ENCODE measurements at places on chromosomes 2 and 18.
A peak's percentile ranks its signal among the peaks of the same experiment; 100 is the strongest.

- DNase-seq = no peak
Observed at GRCh38 chr2:20303966-20304365, 46.7 kb downstream of the PUM2 start.

GRCh38 chr2:26008851-26009566 is 24.9 kb upstream of the RAB10 start:
- DNase-seq = peak; percentile 17

GRCh38 chr2:31893094-31893493 is 117.7 kb downstream of the MEMO1 start:
- no peak for DNase-seq

DNA sequence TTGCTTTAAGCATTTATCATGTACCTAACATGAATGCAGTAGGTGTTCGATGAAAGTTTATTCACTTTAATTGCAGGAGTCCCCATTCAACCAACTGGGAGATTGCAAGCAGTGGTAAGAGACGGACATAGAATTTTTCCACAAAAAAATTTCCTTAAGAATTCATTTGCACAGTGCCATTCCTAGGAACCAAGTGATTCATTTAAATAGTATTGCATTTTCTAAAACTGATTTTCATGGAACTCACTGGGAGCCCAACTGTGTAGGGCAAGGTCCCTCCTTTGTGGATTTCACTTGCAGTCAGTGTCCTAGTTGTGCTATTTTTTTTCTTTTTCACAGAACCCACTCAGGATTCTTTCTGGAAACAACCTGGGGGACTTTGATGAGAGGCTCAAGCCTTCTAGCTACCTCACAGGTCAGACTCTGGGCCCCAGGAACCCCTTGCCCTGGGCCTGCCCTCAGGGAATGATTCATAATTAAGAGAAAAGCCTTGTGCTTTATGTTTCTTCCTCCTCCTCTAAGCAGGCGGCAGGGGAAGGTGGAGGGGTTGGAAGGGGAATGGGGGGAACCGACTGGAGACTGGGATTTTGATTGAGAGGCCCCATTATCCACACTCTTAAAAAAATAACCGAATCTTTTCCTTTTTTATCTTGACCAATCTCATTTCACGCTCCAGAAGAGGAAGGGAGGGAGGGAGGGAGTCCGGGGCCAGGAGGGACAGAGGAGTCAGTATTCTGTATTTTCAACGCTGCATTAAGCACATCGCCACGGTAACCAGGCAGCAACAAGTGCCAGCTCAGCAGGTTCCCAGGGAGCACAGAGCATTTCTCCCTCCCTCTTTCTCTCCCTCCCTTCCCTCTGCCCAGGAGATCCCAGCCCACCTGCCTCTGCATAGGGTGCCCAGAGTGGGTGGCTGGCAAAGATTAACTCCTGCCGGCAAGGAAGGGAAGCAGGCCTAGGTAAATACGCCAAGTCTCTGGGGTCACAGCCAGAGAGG is 51.8 kb downstream of the PSD4 start:
- DNase-seq = no peak

DNA sequence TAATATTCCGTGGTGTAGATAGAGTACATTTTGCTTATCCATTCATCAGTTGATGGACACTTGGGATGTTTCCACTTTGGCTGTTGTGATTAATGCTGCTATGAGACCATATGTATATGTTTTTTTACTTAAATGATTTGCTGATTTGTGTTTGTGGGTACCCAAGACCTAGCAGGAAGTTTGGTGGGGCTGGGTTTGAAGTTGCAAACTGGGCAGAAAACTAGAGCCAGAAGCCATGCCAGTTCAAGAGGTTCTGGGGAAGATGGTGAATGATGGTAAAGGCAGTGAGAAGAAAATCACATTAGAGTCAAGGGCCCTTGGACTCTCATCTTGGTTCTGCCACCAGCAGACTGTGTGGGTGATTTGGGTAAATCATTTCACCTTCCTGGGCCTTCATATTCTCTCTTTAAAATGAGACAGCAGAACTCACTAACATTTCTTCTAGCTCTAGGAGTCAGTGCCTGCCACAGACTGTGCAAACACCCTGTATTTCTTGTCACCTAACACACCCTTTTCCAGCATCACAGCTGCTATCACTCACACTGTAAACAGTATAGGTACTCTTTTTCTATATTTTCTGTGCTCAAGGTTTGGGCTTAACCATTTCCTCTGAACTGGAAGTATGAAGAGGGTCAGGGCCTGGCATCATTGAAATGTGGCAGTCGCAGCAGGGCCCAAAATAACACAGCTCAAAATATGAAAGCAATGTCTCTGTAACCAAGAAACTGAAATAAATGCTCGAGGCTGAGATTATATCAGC is 8.4 kb upstream of the CTLA4 start:
- no peak for DNase-seq

DNA sequence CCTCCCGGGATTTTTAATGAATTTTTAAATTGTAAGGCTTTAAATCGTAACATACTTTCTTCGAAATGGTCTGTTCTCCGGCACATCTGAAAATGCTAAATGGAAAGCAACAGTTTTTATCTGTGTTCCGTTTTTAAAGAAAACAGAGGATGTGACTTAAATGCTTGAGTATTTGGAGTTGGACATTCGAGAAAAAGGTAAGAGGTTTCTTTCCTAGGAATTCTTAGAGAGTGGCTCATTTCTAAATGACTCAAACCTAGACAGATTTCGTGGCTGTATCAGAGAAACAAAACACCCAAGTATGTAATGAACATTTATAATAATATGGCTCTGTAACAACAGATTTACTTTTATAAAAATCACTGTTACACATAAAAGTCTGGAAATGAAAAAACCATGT is 177.6 kb upstream of the CCDC68 start:
- no peak for DNase-seq

GRCh38 chr2:192016265-192016664 is 169.4 kb upstream of the CAVIN2 start:
- DNase-seq = no peak

- DNase-seq = no peak
Observed at GRCh38 chr2:145906354-145906753, 1386.4 kb upstream of the ZEB2 start.

DNA sequence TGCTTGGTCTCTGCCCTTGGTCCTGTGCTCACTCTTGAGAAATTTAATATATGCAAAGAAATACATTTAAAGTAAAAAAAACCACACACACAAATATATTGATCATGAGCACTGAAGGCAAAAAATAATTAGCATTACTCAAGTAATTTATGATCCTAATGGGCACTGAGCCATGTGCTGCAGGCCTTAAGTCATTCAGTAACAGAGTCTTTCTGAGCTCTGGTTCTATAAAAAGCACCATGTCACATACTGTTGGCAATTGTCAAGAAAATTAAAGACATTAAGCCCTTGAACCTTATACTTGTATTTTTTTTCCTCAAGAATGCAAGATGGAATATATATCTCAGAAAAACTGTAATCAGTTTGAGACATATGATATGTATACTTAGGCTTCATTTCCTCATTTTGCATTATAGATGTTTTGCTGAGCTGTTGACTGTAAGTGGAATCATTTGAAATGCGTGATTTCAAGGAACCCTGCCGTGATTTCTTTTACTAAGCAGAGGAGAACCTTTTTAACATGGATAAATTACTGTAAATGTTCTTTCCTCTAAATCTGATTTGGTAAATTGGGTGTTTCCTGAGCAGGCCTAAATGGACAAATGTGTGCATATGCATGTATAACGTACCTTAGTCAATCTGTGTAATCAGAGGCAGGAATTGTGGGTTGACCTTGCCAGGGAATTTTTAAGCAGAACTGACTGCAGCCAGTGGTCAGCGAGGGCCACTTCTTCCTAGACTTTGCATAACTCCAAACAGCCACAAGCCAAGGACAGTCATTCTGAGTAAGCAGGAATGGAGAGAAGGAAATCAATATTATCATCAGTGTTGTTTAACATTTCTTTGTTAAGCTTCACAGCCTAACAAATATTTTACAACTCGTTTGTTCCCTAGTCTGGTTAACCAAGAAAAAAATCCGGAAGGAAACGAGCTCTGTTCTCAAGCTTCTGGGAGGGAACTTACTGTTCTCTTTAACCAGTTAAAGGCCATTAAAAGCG is 191.5 kb upstream of the ATP5MC3 start:
- no peak for DNase-seq

GRCh38 chr2:43251171-43251731 is 24.8 kb upstream of the ZFP36L2 start:
- DNase-seq = no peak

GRCh38 chr2:224252631-224253030 is 149.3 kb downstream of the FAM124B start:
- DNase-seq = no peak

- no peak for DNase-seq
Observed at GRCh38 chr2:106011380-106011779, 182.7 kb downstream of the UXS1 start.

- no peak for DNase-seq
Observed at GRCh38 chr2:212421556-212422334, 116.9 kb downstream of the ERBB4 start.
